ENCODE measurements at places on chromosomes 7 and 10.

GRCh38 chr10:10903620-10904019, 114.1 kb upstream of the CELF2 start:
- no peak for DNase-seq

DNA sequence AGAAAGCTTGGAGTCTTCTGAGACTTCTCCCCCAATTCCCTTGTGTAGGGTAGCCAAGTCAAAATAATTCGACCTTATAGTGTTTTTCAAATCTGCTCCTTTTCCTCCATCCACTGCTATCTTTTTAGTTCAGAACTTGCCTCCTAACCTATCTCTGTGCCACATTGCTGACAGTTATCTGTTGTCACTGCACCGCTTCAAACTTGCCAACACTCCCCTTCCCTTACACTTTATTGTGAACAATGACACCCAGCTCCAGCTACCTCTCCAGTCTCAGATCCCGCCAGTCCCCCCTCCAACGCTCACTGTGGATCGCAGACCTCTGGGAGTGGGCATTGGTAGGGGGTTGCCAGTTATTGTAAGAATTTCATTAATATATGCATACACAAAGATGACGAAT, 16.3 kb upstream of the HPS1 start:
- DNase-seq = no peak

DNA sequence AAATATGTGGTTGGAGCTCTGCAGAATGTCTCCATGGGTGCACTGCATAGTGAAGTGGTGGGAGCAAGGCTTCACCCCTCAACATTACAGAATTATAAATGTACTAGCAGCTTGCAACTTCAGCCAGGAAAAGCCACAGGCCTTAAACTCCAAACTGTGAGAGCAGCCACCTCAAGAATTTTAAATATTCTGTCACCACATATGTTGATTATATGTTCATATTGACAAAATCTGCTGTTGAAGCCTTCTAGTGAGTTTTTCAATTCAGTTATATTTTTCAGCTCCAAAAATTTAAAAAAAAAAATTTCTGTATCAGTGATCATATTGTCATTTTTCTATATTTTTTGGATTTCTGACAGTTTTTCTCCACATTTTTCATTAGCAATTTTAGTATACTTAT, 30.9 kb upstream of the AKR1C2 start:
- no peak for DNase-seq

DNA sequence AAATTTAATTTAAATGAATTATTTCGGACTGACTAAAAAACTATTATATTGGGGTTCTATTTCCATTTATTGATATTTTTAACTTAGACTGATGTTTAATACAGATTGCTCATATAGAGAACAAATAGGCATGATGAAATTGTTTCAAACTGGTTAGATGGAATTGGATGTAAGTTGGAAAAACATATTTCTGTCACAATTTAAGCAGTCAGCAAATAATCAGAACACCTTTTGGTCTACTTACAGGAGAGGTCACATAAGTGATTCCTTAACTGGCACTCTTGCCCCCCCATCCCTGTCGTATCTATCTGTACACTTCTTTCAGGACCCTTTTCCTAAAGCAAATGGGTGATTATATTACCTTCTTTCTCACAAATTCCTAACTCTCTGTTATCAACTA, 138.4 kb downstream of the PLXDC2 start:
- no peak for DNase-seq

DNA sequence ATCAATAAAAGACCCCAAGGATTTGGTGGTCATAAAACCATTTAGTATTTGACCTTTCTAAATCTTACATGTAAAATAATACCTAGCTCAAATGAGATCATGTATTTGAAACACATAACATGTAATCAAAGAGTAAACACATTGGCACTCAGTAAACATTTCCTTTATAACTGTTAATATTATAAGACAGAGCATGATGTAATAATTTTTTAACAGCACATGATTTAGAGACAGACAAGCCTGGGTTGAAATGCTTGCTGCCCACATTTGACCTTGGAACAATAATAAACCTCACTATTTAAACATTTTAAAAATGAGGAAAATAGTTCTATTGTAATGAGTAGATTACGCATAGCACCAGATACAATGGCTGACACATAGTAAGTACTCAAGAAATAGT, 105.2 kb upstream of the GPR141 start:
- DNase-seq = no peak

DNA sequence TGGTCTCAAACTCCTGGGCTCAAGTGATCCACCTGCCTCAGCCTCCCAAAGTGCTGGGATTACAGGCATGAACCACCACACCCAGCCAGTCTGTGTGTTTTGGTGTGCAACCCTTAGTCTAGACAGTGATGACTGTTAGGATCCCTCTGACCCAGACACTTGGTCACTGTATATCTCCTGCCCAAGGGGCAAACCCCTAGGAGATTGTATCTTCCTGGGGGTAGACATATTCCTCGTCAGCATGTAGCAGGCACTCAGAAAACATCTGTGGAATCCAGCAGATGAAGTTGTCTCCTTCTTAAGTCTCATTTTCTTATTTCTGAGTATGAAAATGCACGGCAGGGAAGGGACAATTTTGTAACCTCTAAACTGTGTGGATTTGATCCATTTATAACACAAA, 292.5 kb downstream of the GFRA1 start:
- DNase-seq = no peak

DNA sequence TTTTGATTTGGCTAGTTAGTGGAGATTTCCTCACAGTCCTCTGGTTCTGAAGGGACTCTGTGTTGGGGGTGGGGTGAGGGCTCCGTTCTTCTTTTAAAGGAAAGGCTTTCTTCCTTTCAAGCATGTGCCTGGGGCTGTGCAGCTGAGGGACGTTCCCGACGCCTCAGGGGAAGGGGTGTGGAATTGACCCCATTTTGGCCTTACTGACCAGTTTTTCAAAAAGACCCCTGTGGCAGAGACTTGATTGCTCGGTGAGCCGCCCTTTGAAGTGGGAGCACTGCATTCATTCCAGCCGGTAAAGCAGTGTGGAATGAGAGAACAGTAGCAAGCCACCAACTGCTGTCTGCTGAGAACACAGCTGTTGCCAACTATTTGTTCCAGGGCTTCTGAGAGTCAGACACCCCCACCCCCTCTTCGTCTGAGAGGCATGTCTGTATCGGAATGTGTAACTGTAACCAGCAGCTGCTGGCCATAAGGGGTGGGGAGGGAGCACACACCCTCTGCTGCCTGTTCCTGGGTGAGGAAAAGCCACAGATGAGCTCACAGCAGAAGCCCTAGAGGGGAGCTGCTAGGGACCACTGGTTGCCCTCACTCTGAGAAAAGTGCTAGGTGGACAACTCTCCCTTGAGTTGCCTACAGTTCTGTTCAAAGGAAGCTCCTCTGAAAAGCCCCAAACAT, 33.2 kb downstream of the WBP1L start:
- no peak for DNase-seq

DNA sequence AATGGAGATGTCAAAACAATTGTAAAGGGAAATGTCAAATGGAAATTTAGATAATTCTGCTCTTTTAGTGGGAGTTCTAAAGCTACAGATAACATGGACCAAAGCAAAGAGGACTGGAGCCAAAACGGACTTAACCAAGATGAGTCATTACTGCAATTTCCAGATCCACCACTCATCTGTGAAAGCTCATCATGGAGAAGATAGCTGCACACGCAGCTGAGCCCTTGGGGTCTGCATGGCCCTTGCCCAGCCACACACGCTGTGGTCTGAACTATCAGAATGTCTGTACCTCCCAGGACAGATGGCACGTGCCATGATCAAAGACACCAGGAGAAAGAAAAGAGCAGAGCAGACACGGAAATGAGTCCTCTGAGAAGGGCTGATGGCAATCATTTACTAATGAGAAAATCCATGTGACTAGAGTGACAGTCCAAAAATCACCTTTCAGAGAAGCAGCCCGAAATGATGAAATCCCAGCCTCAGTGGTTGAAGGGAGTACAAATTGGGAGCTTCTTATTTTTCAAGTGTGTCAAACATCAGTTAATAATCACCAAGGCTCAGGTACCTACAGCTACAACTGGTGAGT, 177.9 kb upstream of the MGMT start:
- DNase-seq = no peak

GRCh38 chr7:15225981-15226380, 323.4 kb upstream of the DGKB start:
- no peak for DNase-seq

GRCh38 chr7:141737118-141737835, 881 bp upstream of the SSBP1 start:
- DNase-seq = peak; percentile 15
